ENCODE measurements at places on chromosomes 11 and 22. TPM values are rescaled to one million over a fixed set of nuclear protein-coding genes. Genes with fewer than 3 reads are reported as not detected.

Gene OR5I1
- not detected for total RNA-seq

Gene PHLDB1
- total RNA-seq = 18.3 TPM

Gene OR5P2
- not detected for total RNA-seq

Gene OR52I1
- not detected for total RNA-seq

Gene BTBD10
- 57.0 TPM for total RNA-seq

Gene TSSK2
- total RNA-seq = not detected

Gene MAJIN
- total RNA-seq = 0.63 TPM

Gene LYVE1
- not detected for total RNA-seq

Gene UBASH3B
- 10.1 TPM for total RNA-seq

Gene SLC22A25
- total RNA-seq = not detected

Gene NPTXR
- total RNA-seq = 0.37 TPM

Gene CCDC87
- total RNA-seq = 0.37 TPM

Gene DEPDC7
- 1.3 TPM for total RNA-seq

Gene TH
- not detected for total RNA-seq

Gene MMP11
- 2.1 TPM for total RNA-seq

Gene BCO2
- 0.50 TPM for total RNA-seq

Gene TMPRSS6
- total RNA-seq = not detected

Gene PIK3IP1
- total RNA-seq = 0.35 TPM

Gene IL10RA
- 0.35 TPM for total RNA-seq

Gene KRTAP5-1
- total RNA-seq = not detected

Gene APOBEC3H
- total RNA-seq = not detected

Gene TAF10
- total RNA-seq = 74.5 TPM

Gene LRP4
- total RNA-seq = 0.54 TPM

Gene CTSF
- 9.0 TPM for total RNA-seq

Gene HPX
- not detected for total RNA-seq

Gene RBMXL2
- not detected for total RNA-seq

Gene KRTAP5-8
- not detected for total RNA-seq

Gene PANX3
- total RNA-seq = not detected

Gene TMEM25
- 0.40 TPM for total RNA-seq

Gene DEUP1
- not detected for total RNA-seq

Gene OVCH2
- total RNA-seq = not detected

Gene ALDH3B1
- total RNA-seq = 60.8 TPM

Gene CCDC188
- total RNA-seq = not detected

Gene OR2D2
- not detected for total RNA-seq

Gene P4HA3
- 7.4 TPM for total RNA-seq

Gene TMX2
- total RNA-seq = 124 TPM

Gene PLAAT4
- total RNA-seq = not detected

Gene ILK
- total RNA-seq = 53.5 TPM

Gene RHOG
- 14.5 TPM for total RNA-seq

Gene BACE1
- total RNA-seq = 6.6 TPM

Gene MUC6
- total RNA-seq = not detected

Gene OR10G7
- not detected for total RNA-seq

Gene KDELR3
- 10.9 TPM for total RNA-seq

Gene APBB1
- 8.5 TPM for total RNA-seq

Gene SUSD2
- total RNA-seq = 0.02 TPM

Gene TSGA10IP
- not detected for total RNA-seq

Gene PGR
- total RNA-seq = 0.26 TPM

Gene CCDC73
- total RNA-seq = not detected

Gene RAG2
- total RNA-seq = not detected

Gene ETS1
- total RNA-seq = 14.1 TPM

Gene CRYBB3
- total RNA-seq = not detected

Data from NCI-H460 (cell line).